Esophagus mucosa (tissue), 1 donor: ENCODE measurements at places on chromosomes 6 and 20. TPM values are rescaled to one million over a fixed set of nuclear protein-coding genes. Genes with fewer than 3 reads are reported as not detected.
A peak's percentile ranks its signal among the peaks of the same experiment; 100 is the strongest.

- peak; percentile 46 for ATAC-seq
Observed at GRCh38 chr6:170129691-170130171, 161.1 kb downstream of the DLL1 start.

- ATAC-seq = no peak
Observed at GRCh38 chr20:15918631-15919030, 654.6 kb downstream of the KIF16B start.

DNA sequence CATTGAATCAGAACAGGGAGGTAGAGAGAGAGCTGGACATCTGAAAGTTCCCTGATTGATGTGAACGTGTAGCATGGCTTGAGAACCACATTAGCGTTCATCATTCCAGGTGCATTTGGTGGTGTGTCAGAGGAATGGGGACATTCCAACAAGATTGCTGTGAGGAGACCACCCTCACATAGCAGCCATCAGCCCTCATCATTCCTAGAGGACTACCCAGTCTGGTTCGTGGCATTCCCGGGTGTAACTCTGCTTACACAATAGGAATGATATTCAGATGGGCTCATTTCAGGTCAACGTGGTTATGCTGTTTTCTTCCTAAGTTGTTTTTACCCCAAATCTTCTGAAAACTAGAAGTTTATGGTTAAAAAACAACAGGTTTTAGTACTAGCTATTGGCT is 62.2 kb upstream of the KLHL31 start:
- no peak for ATAC-seq

Gene MUCL3
- 1.00 TPM for total RNA-seq

Gene CAP2
- 3.0 TPM for total RNA-seq

Gene DNAAF9
- total RNA-seq = 6.3 TPM

GRCh38 chr6:122726649-122727048 is 52.9 kb upstream of the FABP7 start:
- no peak for ATAC-seq

- no peak for ATAC-seq
Observed at GRCh38 chr20:47934761-47935160, 149.5 kb upstream of the SULF2 start.

- no peak for ATAC-seq
Observed at GRCh38 chr6:139175389-139175948, 40.6 kb downstream of the HECA start.

Gene GSTA2
- total RNA-seq = not detected

GRCh38 chr6:55621993-55622392 is 43.0 kb upstream of the HMGCLL1 start:
- no peak for ATAC-seq
